CD4-positive, alpha-beta T cell treated with Interferon alpha-2 for 1 hour (primary cell): ENCODE measurements at places on chromosomes 6 and 20.

DNA sequence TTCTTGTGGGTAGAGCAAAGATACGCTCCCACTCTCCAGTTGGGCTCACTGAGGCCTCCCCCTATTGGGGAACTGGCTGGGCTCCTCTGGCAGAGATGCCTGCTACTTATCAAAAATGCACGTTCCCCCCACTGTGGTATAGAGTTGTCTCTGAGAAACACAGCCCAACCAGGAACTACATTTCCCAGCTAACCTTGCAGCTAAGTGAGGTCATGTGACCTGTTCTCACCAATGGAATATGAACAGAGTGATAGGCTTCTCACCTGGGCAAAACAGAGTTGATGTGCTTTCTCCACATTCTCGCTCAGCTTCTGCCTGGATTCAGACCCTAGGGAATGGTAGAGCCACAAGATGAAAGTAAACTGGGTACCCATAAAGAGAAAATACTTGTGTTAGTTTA, 49.1 kb upstream of the PTPRT start:
- no peak for DNase-seq

DNA sequence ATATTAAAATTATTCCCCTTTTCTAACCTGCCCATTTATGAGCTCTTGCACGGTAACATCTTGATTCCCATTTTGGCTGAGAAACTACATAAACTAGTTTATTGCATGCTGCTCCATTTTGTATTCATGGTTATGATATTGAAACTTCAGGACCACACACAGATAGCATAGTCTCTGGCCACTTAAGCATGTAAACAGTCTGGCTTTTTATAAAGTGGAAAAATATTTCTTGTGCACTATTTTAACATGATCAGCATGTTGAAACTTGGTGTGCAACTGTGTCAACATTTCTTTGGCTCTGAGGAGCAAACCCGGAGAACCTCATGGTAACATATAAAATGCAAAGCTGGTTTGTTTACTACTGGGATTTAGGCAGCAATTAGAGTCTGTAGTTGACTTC, 70.7 kb downstream of the SLX4IP start:
- DNase-seq, result no peak

DNA sequence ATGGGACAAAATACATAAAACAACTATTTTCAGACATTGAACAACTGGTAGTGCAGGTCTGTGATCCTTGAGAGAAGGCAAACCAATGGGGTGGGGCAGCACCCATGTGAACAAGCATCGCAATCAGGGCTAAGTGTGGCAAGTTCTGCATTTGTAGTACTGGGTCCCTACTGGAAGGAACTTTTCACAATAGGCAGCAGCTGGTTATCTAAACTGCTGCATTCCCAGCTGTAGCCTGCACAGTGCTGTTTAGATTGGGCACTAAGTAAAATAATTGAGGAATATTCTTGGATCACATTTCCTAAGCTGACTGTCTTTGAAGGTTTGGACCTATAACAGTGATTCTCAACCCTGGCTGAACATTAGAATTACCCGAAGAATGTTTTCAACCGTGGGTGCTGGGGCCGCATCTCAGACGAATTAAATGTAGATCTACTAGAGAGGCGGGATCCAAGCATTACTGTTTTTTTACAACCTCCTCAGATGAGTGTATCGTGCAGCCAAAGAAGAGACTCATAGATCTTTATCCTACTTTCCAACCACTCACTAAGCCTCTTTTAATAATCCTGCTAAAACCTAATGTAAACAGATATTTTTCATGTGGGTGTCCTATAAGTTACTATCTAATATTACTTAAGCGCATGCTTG, 12.4 kb upstream of the MAP3K4 start:
- DNase-seq, result no peak

- DNase-seq, result no peak
These were observed 39.3 kb upstream of the DSN1 start for GRCh38 chr20:36812594-36813463.

DNA sequence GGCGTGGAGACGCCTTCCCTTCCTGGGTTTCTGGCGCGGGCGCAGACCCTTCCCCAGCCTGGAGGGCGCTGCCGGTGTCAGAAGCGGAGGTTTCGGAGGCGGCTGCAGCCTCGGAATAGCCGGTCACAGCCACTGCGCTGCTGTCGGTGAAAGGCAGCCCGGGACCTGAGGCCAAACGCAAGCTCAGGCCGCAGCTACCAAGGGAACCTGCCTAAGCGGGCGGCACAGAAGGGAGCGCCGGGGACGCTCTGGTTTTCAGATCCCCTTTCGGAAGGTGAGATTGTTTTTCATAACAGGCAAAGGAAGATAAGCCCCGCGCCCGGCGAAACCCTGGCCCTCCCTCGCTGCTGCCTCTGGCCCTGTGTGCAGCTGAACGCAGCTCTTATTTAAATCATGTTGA, 116.5 kb downstream of the FAM120B start:
- no peak for DNase-seq

GRCh38 chr20:5215672-5216304, 89.0 kb downstream of the CDS2 start:
- no peak for DNase-seq

- DNase-seq, result no peak
These were observed 67.7 kb downstream of the RREB1 start for GRCh38 chr6:7175462-7175861.

- no peak for DNase-seq
These were observed 488.9 kb downstream of the PRKN start for GRCh38 chr6:162238675-162239074.

GRCh38 chr20:21832442-21833385, 127.2 kb downstream of the PAX1 start:
- no peak for DNase-seq

GRCh38 chr6:146211646-146212045, 182.8 kb downstream of the GRM1 start:
- DNase-seq, result no peak

DNA sequence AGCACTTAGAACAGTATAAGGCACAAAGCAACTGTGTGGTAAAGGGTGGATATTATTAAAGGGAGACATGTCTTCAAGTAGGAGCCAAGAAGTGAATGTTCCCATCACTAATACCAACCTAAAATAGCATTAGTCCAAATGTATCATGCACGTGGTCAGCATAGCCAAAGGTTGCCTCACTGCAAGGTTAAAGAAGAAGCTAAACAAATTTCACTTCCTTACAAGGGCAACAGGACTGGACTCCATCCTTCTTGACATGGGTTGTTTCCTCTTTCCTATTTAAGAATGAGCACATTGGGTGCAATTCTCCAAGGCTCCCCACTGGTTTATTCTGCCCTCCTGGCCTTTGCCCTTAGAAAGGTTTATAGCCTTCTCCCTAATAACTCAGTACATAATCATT, 186.7 kb downstream of the PHACTR1 start:
- DNase-seq, result no peak

- no peak for DNase-seq
These were observed 143.4 kb downstream of the AIG1 start for GRCh38 chr6:143204045-143204444.

GRCh38 chr20:61938839-61939690, 126.6 kb downstream of the TAF4 start:
- no peak for DNase-seq

- DNase-seq, result no peak
These were observed 3.9 kb upstream of the SLPI start for GRCh38 chr20:45258259-45258658.

GRCh38 chr6:146357578-146358430, 185.8 kb upstream of the RAB32 start:
- DNase-seq, result no peak

DNA sequence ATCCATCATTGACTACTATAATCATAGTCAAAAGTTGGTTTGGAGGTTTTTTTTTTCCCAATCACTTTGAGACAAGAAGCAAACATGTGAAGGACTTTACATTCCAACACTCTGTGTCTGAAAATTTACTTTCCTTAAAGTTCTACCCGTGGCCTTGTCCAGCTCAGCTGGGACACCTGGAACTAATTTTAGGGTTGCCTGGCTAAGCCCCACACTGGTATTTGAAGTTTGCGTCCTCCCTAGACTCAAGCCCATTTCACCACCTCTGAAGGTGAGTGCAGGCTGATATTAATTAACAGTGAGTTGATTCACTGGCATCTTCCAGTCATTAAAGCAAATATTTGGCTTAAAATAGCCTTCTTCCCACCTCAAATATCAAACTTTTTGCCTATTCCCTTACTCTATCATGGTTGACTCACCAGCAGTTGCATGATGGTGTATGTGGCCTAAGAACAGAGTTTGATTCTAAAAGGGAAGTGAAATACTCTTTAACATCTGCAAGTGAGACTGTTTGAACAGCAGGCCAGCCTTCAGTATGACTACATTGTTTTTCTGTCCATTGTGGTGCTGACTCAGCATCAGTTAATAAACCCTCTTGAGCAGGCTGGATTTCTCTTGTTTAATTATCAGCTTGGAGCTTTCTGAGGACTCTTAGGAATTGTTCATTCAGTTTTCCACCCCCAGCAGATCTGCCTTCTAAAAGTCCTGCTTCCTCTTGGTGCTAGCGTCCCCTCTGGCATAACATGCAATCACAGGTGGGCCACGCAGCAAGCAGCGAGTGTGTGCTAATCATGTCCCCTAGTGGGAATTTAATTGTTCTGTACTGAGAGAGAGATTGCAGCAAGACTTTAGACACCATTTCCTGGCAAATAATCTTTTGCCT, 1.8 kb upstream of the PRDM1 start:
- no peak for DNase-seq

- DNase-seq, result no peak
These were observed 84.9 kb upstream of the TMEM181 start for GRCh38 chr6:158474961-158475343.

- DNase-seq, result no peak
These were observed 14.3 kb downstream of the PHACTR2 start for GRCh38 chr6:143691900-143692636.

GRCh38 chr20:43404878-43405277, 52.8 kb upstream of the SRSF6 start:
- DNase-seq, result no peak

DNA sequence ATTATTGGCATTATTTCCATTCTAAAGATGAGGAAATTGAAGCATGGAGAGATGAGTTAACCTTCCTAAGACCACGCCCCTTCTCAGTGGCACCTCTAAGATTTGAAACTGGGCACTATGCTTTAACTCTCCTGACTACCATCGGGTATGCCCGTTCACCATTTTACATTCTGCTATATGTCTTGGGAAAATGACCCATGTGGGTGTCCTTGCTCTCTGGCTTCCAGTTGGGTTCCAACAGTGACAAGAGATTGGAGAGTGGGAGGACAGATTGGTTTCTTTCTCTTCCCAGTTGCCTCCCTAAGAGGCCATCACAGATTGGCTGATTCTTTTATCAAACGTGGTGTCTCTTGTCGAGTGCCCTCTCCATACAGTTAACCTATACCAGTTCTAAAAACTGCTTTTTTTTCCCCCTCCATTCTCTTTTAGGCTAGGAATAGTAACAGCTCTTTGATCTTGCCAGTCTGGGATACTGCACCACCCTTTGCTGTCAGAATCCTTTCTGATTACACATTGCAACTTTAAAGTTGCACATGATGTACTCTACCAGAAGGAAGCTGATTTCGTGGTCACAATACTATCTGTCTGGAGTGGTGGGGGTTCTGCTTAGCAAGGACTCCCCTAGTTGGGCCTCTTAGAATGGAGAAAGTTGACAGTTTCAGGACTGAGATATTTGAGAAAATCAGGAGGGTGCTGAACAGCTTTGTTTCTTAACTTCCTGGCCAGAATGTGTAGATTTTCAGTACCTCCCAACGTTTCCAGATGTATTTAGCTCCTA, 88.0 kb upstream of the ELOVL5 start:
- DNase-seq, result no peak

- peak; percentile 28 for DNase-seq
These were observed 105.4 kb downstream of the NCOA3 start for GRCh38 chr20:47606983-47607613.

- no peak for DNase-seq
These were observed 62.2 kb upstream of the PDE10A start for GRCh38 chr6:165725201-165725600.

GRCh38 chr20:51434580-51435247, 107.8 kb downstream of the NFATC2 start:
- DNase-seq, result no peak

GRCh38 chr6:45478240-45478639, 100.5 kb upstream of the SUPT3H start:
- DNase-seq, result no peak

DNA sequence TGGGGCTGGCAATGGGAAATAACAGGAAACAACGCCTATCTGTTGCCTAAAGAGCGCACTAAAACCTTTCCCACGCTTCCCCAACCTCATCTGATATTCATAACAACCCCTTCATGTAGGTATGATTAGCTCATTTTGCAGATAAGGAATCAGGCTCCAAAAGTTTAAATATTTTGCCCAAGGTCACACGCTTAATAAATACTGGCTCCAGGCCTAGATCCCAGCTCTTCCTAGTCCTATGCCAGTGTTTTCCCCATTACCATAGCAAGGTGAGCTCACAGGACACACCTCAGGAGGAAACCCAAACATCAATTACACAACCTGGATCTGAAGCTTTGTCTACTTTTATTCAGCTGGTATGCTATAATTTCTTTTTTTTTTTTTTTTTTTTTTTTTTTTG, 19.6 kb downstream of the MBOAT1 start:
- DNase-seq, result no peak

GRCh38 chr20:23042270-23042669, 7.2 kb downstream of the SSTR4 start:
- DNase-seq, result no peak

- no peak for DNase-seq
These were observed 189.4 kb upstream of the PREP start for GRCh38 chr6:105592329-105592728.

DNA sequence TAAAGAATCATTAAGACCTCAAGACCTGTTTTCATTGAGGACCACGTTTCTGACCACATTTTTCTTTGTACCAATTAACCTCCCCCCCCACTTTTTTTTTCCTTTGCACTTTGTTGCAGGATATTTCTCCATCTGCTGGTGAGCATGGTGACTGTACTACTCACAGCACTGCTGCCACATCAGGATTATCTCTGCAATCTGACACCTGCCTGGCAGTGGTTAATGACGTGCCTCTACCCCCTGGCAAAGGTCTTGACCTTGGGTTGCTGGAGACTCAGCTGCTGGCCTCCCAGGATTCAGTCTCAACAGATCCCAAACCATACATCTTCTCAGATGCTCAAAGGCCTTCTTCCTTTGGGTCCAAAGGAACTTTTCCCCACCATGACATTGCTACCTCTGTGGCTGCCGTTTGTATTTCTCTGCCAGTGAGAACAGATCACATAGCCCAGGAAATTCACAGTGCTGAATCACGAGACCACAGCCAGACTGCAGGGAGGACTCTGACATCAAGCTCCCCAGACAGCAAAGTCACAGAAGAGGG, 46.6 kb upstream of the EDN3 start:
- DNase-seq, result peak; percentile 9

DNA sequence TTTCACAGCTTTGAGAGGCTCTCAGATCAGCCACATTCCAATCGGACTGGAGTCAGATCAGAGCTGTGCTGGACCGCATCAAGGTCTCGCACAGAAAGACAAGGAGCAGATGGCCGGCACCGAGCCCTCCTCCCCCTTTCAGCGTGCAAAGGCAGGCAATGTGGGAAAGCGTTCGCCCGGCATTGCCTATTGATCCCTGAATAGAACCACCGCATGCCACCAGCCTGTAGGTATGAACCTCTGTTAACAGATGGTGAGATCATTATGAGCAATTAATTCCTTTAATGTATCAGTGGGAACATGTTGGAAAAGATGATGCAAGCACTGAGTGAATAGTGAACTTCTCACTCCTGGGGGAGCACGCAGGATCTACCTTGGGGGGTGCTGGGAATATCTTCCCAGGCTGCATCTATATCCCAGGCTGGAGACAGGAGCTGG, 117.5 kb upstream of the ID4 start:
- DNase-seq, result no peak

- DNase-seq, result peak; percentile 49
These were observed 116.5 kb upstream of the ESR1 start for GRCh38 chr6:151690768-151691562.
